Stimulated activated CD8-positive, alpha-beta memory T cell treated with anti-CD3 and anti-CD28 coated beads, Interleukin-15, amount 100 ng/mL, for 24 hours (primary cell): ENCODE measurements at places on chromosomes 16 and 17.

DNA sequence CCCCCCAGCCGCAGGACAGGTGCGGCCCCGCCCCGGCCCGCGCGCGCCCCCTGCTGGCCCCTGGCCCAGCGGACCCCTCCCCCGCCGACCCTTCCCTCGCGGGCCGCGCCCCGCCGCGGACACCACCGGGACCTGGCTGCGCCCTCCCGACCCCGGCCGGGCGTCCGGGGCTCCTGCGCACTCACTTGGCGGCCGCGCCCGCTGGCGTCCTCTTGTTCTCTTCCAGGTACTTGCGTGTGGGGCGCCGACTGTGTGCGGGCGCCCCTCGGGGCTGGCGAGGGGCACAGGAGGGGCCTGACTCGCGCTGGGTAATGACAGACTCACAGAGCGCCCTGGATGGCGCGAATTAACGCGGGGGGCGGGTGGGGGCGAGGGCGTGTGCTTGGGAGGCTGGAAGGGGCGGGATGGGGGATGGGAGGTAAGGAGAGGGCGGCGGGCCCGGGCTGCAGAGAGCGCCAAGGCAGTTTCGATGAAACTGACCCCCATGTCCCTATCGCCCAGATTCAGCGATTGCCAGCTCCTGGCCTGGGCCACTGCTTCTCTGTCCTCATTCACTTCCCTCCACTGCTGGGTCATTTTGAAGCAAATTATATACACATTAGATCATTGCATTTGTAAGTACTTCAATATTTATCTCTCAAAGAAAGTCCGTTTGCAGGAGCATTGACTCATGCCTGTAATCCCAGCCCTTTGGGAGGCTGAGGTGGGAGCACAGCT is 445 bp upstream of the DBNDD1 start:
- DNase-seq, result no peak

GRCh38 chr17:34713687-34714086 is 134.3 kb downstream of the TMEM132E start:
- DNase-seq, result no peak

DNA sequence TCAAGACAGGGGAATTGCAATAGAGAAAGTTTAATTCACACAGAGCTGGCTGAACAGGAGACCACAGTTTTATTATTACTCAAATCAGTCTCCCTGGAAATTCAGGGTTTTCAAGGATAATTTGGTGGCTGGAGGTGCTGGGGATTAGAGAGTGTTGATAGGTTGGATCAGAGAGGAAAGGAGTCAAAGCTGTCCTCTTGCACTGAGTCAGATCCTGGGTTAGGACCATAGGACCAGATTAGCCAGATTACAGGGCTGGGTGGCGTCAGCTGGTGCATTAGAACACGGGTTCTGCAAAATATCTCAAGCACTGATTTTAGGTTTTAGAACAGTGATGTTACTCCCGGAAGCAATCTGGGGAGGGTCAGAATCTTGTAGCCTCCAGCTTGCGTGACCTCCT is 1.8 kb upstream of the NSMCE1 start:
- no peak for DNase-seq

DNA sequence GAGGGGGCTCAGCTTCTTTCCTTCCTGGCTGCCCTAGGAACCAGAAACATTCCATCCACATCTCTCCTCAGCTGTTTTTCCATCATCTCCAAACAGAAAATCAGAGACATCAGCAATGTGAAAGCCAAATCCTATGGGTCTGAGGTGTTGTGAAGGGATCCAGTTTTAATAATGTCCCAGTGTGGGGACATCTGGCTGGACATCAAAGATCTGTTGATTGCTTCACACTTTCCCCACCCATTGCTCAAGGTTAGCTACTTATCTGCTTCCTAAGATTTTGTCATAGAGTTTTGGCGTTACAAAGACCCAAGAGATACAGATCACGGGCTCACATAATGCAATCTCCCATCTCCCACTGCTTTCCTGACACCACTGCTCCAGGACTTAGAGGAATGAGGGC is 47.8 kb upstream of the AXIN2 start:
- DNase-seq, result no peak

- peak; percentile 50 for DNase-seq
These were observed 2.4 kb upstream of the SOCS7 start for GRCh38 chr17:38349097-38349730.

DNA sequence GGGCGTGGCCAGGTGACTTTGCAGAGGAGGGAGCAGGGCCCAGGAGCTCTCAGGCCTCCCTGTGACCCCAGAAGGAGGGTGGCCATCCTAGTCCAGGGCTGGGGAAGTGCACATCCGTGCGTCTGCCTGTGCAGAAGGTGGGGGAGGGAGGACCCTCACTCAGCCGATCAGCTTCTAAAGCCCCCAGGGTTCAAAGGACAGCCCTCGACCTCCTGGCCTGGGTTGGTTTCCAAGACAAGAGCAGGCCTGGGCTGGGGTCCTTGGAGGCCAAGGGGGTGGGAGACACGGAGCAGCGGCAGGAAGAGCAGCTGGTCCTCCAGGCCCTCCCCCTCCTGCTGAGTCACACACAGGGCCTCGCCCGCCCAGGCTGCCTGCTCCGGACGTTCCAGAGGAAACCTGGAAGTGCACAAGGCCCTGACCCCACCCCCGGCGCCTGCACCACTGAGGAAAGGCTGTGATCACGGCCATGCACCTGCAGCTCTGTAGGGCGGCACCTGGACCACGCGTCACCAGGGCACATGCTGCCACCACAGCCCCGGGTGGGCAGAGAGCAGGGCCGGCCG is 67.1 kb upstream of the ZNF469 start:
- no peak for DNase-seq
